ENCODE measurements at places on chromosomes 13 and 19. TPM values are rescaled to one million over a fixed set of nuclear protein-coding genes. Genes with fewer than 3 reads are reported as not detected.

GRCh38 chr13:31909864-31910551 is 121.6 kb upstream of the FRY start:
- peak; percentile 48 for DNase-seq

DNA sequence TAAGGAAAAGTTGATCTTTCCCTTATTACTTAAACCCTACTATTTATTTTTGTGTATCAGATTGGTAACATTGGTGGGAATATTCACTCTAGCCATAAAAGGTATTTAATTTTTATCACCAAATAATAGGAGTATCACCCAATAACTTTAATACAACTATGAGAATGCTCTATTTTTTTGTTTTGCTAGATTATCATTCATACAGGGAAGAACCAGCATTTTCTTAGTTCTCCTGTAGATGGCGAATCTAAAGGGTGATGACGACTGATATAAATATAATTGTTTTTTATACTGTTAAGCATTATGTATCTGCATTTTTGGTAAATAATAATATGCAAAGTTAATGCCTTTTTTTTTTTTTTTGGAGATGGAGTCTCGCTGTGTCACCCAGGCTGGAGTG is 7.9 kb upstream of the FRY start:
- DNase-seq = no peak

GRCh38 chr19:4578552-4579248 is 19.2 kb upstream of the SEMA6B start:
- DNase-seq = no peak

DNA sequence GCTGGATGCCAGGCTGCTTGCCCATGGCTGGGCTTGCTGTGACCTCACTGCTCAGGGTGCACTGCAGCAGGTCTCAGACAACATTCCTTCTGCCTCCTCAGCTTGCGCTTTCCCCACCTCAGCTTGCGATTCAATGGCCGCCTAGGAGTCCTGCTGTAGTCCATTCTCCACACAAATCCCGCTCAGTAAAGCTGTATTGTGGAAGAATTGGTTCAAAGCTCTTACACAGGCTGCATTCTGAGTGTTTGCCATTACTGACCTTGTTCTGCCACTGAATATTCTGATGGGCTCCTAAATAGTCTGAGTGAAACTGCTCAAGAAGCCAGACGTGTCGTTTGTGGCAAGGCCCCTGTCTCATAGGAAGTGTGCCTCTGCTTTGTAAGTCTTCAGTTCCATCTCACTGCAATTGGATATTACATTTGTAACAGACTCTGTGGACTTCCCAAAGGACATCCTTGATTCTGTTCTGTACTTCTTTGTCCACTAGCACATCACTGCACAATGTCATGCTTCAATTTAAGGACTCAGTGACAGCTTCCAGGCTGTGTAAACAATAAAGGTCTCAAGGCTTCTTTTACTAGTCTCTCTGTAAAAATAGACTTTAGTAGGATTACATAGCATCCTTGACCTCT is 49.8 kb downstream of the KATNAL1 start:
- peak; percentile 32 for DNase-seq

Gene CLDN10
- not detected for total RNA-seq

GRCh38 chr13:106818971-106819370 is 251.0 kb upstream of the ARGLU1 start:
- DNase-seq = no peak

Gene SIGLECL1
- not detected for total RNA-seq

GRCh38 chr13:103101901-103102300 is 35.7 kb upstream of the SLC10A2 start:
- DNase-seq = no peak

DNA sequence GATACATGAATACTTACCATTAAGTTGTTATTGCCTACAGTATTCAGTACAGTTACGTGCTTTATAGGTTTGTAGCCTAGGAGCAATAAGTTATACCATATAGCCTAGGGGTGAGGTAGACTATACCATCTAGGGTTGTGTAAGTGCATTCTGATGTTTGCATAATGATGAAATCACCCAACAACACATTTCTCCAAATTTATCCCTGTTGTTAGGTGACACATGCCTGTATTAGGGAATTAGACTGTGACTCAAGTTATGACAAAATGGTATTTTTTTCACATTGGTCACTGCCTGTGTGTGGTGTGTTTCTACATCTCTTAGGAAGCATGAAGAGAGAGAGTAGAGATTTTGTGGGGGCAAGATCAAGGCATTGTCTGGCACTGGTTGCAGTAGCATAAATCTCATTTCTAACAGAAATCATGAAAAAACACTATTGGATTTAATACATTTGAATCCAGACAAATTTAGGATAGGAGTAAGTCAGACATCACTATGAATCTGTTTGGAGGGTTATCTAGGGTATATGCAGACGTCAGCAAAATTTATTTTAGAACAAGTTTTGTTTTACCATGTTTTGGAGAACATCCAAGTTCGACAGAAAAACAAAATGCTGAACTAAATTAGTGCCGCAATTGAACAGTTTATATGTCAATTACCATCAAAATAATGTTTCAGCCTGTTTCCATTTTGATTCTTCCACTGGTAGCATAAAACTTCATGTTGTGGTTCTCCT is 332.1 kb downstream of the LMO7 start:
- DNase-seq = no peak

- no peak for DNase-seq
Measured at GRCh38 chr13:93963266-93964145, 516.0 kb downstream of the DCT start.

GRCh38 chr13:82758044-82758443 is 1124.2 kb downstream of the SLITRK1 start:
- DNase-seq = no peak

DNA sequence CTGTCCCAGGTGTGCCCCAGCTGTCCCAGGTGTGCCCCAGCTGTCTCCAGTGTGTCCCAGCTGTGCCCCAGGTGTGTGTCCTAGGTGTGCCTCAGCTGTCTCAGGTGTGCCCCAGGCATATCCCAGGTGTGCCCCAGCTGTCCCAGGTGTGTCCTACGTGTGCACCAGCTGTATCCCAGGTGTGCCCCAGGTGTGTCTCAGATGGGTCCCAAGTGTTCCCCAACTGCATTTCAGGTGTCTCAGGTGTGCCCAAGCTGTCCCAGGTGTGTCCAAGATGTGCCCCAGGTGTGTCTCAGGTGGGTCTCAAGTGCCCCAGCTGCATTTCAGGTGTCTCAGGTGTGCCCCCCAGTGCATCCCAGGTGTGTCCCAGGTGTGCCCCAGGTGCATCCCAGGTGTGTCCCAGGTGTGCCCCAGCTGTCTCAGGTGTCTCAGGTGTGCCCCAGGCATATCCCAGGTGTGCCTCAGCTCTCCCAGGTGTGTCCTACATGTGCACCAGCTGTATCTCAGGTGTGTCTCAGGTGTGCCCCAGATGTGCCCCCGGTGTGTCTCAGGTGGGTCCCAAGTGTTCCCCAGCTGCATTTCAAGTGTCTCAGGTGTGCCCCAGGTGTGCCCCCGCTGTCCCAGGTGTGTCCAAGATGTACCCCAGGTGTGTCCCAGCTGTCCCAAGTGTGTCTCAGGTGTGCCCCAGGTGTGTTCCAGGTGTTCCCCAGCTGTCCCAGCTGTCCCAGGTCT is 1.3 kb upstream of the GRK1 start:
- no peak for DNase-seq

- no peak for DNase-seq
Measured at GRCh38 chr19:38191747-38192146, 32.3 kb downstream of the DPF1 start.

- no peak for DNase-seq
Measured at GRCh38 chr19:367963-368629, 23.5 kb upstream of the MIER2 start.

DNA sequence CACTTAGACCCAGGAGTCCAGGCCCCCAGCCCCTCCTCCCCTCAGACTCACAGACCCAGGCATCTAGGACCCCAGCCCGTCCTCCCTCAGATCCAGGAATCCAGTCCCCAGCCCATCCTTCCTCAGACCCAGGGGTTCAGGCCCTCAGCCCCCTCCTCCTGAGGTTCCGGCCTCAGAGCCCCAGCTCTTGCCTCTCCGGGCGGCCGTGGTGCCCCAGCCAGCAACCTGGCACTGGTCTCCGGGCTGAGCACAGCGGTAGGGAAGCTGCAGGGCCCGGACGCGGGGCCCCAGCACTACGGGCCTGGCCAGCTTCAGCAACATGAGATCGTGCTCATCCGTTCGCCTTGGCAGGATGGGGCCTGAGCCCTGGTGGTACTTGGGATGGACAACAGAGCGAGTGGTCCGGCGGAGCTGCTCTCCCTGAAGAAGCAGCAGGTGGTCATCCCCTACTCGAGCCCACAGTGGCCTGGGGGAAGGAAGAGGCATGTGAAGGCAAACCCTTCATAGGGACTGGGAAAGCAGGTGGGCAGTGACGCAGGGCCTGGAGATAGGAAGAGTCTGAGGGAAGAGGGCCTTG is 3.7 kb downstream of the KLK10 start:
- DNase-seq = no peak

- no peak for DNase-seq
Measured at GRCh38 chr13:106038752-106039151, 496.7 kb downstream of the EFNB2 start.

DNA sequence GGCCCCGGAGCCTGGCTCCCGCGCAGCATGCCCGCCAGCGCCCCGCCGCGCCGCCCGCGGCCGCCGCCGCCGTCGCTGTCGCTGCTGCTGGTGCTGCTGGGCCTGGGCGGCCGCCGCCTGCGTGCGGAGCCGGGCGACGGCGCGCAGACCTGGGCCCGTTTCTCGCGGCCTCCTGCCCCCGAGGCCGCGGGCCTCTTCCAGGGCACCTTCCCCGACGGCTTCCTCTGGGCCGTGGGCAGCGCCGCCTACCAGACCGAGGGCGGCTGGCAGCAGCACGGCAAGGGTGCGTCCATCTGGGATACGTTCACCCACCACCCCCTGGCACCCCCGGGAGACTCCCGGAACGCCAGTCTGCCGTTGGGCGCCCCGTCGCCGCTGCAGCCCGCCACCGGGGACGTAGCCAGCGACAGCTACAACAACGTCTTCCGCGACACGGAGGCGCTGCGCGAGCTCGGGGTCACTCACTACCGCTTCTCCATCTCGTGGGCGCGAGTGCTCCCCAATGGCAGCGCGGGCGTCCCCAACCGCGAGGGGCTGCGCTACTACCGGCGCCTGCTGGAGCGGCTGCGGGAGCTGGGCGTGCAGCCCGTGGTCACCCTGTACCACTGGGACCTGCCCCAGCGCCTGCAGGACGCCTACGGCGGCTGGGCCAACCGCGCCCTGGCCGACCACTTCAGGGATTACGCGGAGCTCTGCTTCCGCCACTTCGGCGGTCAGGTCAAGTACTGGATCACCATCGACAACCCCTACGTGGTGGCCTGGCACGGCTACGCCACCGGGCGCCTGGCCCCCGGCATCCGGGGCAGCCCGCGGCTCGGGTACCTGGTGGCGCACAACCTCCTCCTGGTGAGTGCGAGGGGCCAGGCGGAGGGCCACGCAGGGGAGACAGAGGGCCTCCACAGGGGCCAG is at the start of gene KL:
Gene KL, plus strand, starts transcription at position 10 of the 909 bp plus-strand sequence. Its CDS starts 18 bp downstream, at position 28.
- peak; percentile 65 for DNase-seq

DNA sequence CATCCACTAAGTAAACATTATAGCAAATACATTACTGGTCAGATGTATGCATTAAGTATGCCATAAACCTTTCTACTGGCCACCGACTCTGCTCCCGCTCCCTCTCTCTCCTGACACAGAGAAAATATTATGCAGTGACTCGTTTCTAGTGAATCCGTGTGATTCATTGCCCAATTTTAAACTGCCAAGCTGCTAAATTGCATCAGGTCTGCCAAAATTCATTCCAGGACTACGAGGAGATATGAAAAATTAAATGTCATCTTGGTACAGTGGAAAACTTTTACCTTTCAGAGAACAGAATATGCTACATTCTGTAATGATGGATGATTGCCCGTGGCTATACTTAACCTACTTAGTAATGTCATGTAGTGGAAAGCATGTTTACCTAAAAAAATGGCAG is 368.8 kb upstream of the TSHZ3 start:
- no peak for DNase-seq

Gene NLRP5
- not detected for total RNA-seq

GRCh38 chr19:7238051-7238450 is 56.2 kb downstream of the INSR start:
- DNase-seq = no peak

DNA sequence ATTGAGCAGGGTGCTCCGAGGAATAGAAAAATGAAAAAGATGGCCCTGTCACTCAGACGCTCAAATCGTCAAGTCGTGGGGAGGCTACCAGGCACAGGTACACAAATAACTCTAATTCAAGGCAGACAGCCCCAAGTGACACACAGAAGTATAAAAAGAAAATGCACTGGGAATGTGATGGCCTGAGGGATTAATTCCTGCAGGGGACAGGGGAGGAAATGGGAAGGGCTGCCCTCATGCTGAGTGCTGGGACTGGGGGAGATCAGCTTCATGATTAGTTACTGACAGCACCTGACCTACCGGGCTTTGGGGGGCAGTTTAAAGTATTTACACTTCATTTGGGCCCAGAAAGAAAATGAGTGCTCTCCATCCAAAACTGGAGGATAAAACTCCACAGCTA is 20.9 kb upstream of the UBE2L5 start:
- DNase-seq = no peak

- peak; percentile 85 for DNase-seq
Measured at GRCh38 chr13:33611121-33611805, 206.7 kb upstream of the RFC3 start.

Gene NMRK2
- 1,046 TPM for total RNA-seq

DNA sequence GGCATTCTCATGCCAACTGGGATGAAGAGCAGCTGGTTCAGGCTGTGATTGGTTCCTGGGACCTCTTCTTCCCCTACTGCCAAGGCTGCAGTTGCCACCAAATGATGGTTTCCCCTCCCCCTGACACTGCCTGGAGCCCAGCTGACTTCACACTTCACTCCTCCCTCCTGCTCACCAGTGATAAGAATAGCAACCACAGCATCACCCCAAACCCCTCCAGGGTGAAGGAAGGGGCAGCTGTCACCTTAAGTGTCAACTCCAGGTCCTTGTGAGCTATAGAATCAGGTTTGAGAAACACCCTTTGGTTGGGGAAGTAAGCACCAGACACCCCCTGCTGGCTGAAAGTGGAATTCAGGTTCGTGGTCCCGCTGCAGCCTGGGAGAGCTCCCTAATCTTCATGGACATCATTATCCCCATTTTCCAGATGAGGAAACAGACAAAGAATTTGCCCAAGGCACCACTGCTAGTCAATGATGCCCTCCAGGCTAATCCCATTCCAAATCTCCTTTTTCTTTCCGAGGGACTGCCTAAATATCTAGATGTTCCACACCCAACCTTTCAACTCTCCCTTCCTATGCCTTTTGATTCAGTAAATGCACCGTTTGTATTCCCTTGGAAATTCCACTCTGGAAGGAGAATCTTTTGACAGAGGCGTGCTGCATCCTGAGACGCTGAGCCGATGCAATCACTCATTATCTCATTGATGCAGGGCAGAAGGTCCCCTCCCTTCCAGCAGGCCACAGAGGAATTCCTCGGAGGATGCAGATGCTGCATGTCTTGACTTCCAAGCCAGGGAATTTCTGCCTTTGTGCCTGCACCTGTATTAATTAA is 50.6 kb upstream of the UQCRFS1 start:
- peak; percentile 54 for DNase-seq

Gene ADAMTSL5
- total RNA-seq = 20.5 TPM

DNA sequence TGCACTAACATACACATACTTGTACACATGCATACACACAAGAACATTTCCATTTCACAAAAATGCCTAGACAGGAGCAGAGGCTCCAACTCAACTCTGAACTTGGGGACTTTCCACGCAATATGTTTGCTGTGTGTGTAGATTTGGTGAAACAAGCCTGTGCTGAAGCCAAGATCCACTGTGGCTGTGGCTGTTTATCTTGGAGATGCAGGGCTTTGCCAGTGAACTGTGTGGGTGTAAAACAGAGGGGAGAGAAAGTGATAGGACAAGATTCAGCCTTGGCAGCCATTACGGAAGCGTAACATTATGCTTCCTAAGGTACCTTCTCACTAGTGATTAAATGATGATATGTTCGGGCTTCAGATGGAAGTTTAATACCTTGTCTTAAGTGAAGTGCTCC is 73.2 kb upstream of the MBNL2 start:
- DNase-seq = no peak

GRCh38 chr19:39986643-39987042 is 10.2 kb upstream of the ZNF546 start:
- DNase-seq = no peak

All from left ventricle myocardium superior (tissue), 1 donor.